ENCODE measurements at places on chromosomes 3 and 15.

DNA sequence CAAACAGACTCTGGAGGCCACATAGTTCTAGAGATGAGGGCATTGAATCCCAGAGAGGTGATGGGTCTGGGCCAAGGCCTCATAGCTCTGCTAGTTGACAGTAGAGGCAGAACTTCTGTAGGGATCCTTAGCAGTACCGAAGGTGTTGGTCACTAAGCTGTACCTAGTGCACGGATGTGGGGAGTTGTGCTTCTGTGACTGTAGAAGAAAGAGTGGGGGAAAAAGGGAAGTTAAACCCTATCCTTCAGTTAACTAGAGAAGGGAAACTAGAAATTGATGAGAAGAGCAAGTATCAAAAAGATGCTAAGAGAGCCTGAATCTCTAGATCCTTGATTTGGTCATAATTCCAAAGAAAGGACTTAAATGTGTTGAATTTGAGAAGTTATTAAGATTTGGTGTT lies 186.7 kb downstream of the NFKBIZ start:
- DNase-seq, result no peak

DNA sequence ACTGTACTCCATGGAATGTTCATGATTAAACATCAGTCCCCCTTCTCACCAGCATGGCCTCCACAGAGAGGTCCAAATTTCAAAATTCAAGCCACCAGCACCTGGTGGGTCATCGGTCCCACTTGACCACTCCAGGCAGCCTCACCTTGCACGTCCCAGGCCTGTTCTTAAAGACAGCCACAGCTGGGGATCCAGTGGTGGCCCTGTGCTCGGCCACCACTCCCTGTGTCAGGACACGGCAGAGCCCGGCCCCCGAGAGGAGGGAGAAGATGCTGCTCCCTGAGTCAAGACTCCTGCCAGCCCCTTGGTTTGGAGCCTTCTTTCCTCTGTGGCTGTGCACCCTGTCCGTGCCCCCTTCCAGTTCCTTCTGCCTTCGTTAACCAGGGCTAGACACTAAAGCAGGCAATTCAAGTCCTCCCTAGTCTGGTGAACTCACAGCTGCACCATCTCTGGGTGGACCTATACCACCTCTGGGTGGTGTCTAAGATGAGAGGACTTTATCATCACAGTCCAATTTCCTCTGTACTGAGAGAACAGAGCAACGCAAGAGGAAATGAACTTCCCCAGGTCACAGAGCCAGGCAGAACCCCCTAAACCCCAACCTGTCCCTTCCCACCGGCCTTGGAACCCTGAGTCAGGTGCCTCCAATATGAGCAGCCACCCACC lies 97.1 kb downstream of the MEGF11 start:
- no peak for DNase-seq

DNA sequence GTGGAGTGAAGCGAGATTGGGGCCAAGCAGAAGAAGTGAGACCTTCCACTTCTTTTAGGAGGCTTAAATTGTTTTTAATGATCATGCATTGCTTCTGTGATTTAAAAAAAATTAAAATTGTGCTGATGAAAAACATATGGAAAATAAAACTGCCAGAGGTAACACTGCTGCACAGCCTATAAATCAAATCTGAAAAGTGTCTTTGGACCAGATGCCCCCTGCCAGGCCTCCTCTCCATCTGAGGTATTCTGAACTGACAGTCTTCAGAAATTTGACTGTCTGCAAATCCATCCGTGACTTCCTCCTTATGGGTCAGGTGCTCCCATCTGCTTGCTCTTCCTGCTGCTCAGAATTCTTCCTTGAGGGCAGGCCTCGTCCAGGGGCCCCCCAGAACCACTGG lies 108.5 kb upstream of the NR2E3 start:
- DNase-seq, result no peak

- DNase-seq, result no peak
These were observed 22.2 kb downstream of the CFAP100 start for GRCh38 chr3:126416943-126417342.

DNA sequence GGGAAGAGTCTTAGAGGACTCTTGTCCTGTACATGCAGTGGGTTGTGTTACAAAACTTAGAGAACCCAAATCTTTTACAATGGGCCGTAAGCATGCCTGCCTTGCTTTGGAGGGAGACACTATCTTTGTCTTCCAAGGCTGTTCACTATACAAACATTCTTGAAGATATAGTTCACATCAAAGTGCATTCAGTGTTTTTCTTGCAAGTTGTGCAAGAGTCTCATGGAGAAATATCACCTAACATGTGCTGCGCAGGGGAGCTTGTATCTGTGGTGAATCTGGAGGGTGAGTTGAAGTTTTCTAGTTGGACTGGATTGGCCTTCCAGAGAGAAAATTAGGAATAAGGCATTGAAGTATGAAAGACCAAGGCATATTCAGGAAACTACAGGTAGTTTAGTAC lies 7.8 kb upstream of the PRTG start:
- no peak for DNase-seq

All from stimulated activated CD4-positive, alpha-beta T cell treated with anti-CD3 and anti-CD28 coated beads, Interleukin-4, amount 100 ng/mL, for 1 hour (primary cell).